ENCODE measurements at places on chromosomes 1 and 21. TPM values are rescaled to one million over a fixed set of nuclear protein-coding genes. Genes with fewer than 3 reads are reported as not detected.

DNA sequence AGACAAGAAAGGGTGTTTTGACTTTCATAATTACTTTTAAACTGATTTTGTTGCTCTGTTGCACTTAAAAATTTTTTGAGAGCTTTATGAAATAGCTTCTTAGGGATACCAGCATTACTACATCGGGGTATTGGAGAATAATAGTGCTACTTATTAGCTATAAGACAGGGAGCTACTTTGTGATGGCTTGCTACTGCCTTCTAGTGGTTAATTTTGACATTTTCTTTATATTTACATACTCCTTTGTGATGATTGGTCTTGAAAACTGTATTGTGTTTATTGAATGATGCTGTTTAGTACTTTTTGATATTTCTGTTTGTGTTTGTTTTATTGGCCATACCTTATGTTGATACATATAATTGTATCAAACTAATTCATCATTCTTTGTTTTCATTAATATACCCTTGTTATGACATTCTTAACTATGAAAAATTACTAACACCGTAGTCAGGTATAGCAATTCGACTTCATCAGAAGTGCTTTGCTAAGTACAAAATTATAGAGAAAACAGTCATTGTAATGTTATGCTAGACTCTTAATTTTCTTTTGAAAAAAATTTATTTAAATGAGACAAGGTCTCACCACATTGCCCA, 85.5 kb downstream of the CLIC4 start:
- H3K4me1 ChIP-seq, result peaks cover 24% of the 10 kb centered on the region
- no peak overlapping the region for H3K27ac ChIP-seq
- no peaks in the 10 kb centered on the region for H3K27me3 ChIP-seq
- no peak overlapping the region for H3K4me3 ChIP-seq
- peaks cover 2% of the 10 kb centered on the region for H3K36me3 ChIP-seq
- DNase-seq, result peak; percentile 78

- no peaks in the 10 kb centered on the region for H3K4me1 ChIP-seq
- no peaks in the 10 kb centered on the region for H3K36me3 ChIP-seq
- DNase-seq, result no peak
- no peaks in the 10 kb centered on the region for H3K27me3 ChIP-seq
- H3K4me3 ChIP-seq, result no peak overlapping the region
These were observed 46.1 kb downstream of the NPHS2 start for GRCh38 chr1:179529482-179530195.

GRCh38 chr1:210594605-210595004, 265.9 kb downstream of the HHAT start:
- DNase-seq, result no peak
- H3K4me1 ChIP-seq, result no peaks in the 10 kb centered on the region
- H3K36me3 ChIP-seq, result no peaks in the 10 kb centered on the region
- H3K27me3 ChIP-seq, result no peaks in the 10 kb centered on the region
- H3K4me3 ChIP-seq, result no peak overlapping the region

GRCh38 chr1:37663426-37664000, 28.8 kb upstream of the CDCA8 start:
- no peaks in the 10 kb centered on the region for H3K36me3 ChIP-seq
- DNase-seq, result no peak
- peaks cover 4% of the 10 kb centered on the region for H3K27me3 ChIP-seq
- no peak overlapping the region for H3K27ac ChIP-seq
- no peaks in the 10 kb centered on the region for H3K4me1 ChIP-seq

GRCh38 chr1:194102607-194103006, 916.2 kb upstream of the B3GALT2 start:
- H3K27me3 ChIP-seq, result no peaks in the 10 kb centered on the region
- no peaks in the 10 kb centered on the region for H3K36me3 ChIP-seq
- H3K27ac ChIP-seq, result no peak overlapping the region
- H3K4me1 ChIP-seq, result no peaks in the 10 kb centered on the region
- DNase-seq, result no peak

DNA sequence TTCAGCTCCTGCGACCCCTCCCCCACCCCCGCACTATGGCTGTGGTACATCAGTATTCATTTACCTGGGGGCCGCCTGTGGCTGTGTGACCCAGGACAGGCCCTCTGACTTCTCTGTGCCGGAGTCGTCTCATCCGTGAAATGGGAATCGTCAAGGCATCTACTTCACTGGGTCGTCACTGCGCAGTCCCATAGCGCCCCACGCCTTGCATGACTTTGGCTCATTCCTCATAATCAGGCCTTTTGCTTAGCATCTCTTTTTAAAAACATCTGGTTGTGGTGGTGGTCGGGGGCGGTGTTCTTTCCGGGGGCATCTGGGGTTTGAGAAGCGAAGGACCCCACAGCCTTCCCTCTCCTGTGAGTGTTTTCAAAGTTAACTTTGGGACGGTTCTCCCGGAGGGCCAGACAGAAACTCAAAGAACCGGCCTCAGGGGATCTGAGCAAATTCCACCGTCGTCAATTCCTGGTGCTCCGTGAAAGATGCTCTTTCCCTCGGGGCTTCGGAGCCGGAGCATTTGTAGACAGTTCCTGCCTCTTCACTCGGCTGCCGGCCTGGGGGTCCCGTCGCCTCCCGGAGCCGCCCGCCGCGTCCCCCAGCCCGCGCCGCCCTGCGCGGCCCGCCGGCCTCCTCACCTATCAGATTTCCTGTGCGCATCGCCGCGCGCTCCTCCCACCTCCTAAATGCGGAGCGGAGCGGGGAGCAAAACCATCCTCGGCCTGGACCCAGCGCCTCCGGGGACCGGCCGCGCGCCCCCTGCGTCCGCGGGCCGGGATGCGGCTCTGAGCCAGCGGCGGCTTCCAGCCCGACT, at the start of gene B3GALT5:
B3GALT5 (plus strand) TSS at position 708 of the 808 bp plus-strand sequence. CDS start 47,620 bp downstream, outside the sequence.
- no peak within 1 kb of the TSS for H3K27ac ChIP-seq
- no peak within 1 kb of the TSS for H3K4me3 ChIP-seq
- H3K27me3 ChIP-seq, result peaks cover 6% of the 10 kb centered on the region
- no peaks in the 10 kb centered on the region for H3K4me1 ChIP-seq
- DNase-seq, result no peak

- no peak for DNase-seq
- no peak overlapping the region for H3K27ac ChIP-seq
- no peaks in the 10 kb centered on the region for H3K36me3 ChIP-seq
- H3K4me3 ChIP-seq, result no peak overlapping the region
These were observed 205.6 kb downstream of the HIVEP3 start for GRCh38 chr1:41713141-41713540.

DNA sequence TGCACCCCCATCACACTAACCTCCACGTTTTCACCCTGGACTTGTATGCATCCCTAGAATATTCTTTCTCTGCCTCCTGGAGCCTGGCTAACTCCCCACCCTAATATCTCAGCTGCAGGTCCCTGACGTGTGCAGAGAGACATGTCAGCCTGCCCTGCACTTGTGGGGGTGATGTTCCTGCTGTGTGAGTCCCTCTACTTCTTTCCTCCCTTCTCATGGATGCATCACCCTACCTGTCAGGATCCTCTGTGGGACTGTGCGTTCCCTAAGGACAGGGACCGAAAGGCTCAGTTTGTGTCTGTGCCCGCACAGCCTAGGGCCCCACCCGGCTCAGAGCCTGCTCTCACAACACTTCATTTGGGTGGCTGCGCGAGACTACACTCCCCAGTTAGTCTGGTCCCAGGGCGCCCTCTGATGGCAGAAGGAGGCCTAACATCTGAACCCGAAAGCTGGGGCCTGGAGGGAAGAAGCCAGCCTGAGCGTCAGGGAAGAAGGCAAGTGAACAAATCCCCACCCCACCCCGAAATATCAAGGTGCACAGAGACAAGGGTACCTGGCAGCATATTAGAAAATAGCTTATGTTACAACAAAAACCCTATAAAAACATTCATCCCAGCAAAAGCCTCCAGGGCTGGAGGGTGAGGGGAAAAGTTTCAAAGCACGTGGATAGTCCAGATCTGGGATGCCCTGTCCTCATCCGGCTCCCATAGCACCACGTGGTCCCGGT, 3.7 kb downstream of the CD52 start:
- peaks cover 43% of the 10 kb centered on the region for H3K4me1 ChIP-seq
- peak overlapping the region; percentile 93 for H3K4me3 ChIP-seq
- no peaks in the 10 kb centered on the region for H3K36me3 ChIP-seq
- peak overlapping the region; percentile 75 for H3K27ac ChIP-seq
- H3K27me3 ChIP-seq, result no peaks in the 10 kb centered on the region
- DNase-seq, result peak; percentile 93

DNA sequence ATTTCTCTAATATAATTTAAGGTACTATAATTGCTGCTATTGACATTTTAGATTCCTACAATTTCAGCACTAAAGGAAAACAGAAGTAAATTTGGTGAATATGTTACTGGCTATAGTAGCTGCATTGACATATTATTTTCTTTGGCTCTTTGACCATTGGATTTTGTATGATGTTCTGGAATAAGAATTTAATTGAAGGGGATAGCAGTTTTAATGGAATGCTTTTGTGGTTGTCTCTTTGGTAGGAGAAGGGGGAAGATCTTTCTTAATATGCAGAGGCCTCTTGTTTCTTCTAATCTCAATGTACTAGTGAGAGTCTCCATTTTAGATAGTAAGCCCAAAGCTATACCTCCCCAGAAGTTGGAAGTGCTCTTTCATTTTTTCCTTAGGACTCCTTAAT, 6.9 kb downstream of the DTL start:
- H3K4me3 ChIP-seq, result no peak overlapping the region
- H3K27ac ChIP-seq, result no peak overlapping the region
- H3K36me3 ChIP-seq, result no peaks in the 10 kb centered on the region
- H3K27me3 ChIP-seq, result no peaks in the 10 kb centered on the region

DNA sequence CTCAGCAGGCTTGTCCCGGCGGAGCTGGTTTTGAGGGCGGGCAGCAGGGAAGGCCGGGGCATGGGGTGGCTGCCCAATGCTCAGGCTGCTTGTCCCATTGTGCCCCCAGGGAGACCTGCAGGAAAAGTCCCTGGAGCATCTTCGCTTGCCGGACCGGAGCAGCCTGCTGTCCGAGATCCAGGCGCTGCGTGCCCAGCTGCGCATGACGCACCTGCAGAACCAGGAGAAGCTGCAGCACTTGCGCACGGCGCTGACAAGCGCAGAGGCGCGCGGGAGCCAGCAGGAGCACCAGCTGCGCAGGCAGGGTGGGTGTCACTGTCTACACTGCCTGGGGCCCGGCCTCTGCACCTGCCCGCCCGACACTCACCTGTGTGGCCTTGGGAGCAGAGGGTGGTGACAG, 30.4 kb upstream of the DIP2A start:
- no peaks in the 10 kb centered on the region for H3K27me3 ChIP-seq
- H3K36me3 ChIP-seq, result no peaks in the 10 kb centered on the region
- DNase-seq, result no peak

DNA sequence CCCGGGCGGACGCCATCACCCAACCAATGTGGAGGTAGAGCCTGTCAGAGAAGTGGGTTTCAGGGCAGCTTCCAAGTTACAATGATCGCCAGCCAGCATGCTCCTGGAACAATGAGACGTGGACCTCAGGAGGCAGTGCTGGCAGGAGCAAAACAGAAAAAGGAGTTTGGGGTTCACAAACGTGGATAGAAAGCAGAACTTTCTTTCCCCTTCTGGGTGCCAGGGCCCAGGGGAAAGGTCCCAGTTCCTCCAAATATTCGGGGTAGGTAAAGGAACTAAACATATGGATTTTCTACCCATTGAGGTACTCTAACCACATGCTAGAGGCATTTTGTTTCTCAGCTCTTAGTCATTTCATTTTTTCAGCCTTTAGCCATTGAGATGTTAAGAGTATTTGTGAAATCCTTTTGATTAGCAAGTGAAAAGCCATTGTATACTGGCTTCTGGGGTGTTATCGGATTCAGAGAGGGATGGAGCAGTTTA, 488.4 kb upstream of the ADGRL2 start:
- no peak overlapping the region for H3K4me3 ChIP-seq
- H3K27me3 ChIP-seq, result no peaks in the 10 kb centered on the region
- no peaks in the 10 kb centered on the region for H3K4me1 ChIP-seq
- no peaks in the 10 kb centered on the region for H3K36me3 ChIP-seq
- no peak overlapping the region for H3K27ac ChIP-seq

DNA sequence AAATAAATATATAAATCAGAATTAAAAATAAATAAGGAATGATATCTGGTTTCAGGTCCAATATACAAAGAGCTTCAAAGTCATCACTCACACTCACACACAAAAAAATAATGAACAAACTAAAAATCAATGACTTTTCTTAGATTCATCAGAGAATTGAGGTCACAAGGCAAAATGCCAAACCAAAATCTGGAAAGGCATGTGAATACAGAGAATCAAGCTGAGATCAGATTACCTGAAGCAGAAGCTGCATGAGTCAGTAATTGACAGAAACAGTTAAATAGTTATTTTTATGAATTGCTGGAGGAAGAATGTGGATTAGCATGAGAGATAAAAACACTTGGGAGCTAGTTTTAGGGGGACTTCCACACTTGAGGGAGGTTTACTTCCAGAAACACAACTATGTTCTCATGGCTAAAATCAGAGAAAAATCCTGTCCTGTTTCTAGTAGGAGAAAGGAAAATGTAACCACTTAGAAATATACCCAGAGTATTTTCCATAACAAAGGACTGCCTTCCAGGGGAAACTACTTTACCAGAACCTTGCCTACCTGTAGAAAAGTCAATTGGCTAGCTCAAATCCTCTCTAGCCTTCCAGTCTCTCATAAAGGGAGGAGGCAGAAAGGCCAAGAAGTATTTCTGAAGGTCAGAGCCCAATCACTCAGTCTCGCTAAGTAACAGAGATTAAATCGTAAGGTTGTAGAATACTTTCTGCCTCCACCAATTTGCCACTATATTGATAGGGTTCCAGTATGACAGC, 536.6 kb upstream of the NR5A2 start:
- H3K4me1 ChIP-seq, result peaks cover 10% of the 10 kb centered on the region
- H3K36me3 ChIP-seq, result no peaks in the 10 kb centered on the region
- no peak for DNase-seq
- no peak overlapping the region for H3K4me3 ChIP-seq

Gene CD247
- 2.5 TPM for total RNA-seq

Gene APCS
- not detected for total RNA-seq

Gene GBP6
- 0.12 TPM for total RNA-seq

Gene ZMYND12
- total RNA-seq, result 0.79 TPM

Gene EPB41
- total RNA-seq, result 186 TPM

Gene AGO3
- total RNA-seq, result 52.5 TPM

Gene PDPN
- total RNA-seq, result 0.27 TPM
